ENCODE measurements at places on chromosomes 1 and 21.
A peak's percentile ranks its signal among the peaks of the same experiment; 100 is the strongest.

- DNase-seq = no peak
Measured at GRCh38 chr21:25079053-25079452, 528.2 kb downstream of the MRPL39 start.

GRCh38 chr1:30715216-30715615, 8.2 kb downstream of the MATN1 start:
- no peak for DNase-seq

GRCh38 chr1:201401700-201402099, 2.6 kb upstream of the LAD1 start:
- DNase-seq = no peak

DNA sequence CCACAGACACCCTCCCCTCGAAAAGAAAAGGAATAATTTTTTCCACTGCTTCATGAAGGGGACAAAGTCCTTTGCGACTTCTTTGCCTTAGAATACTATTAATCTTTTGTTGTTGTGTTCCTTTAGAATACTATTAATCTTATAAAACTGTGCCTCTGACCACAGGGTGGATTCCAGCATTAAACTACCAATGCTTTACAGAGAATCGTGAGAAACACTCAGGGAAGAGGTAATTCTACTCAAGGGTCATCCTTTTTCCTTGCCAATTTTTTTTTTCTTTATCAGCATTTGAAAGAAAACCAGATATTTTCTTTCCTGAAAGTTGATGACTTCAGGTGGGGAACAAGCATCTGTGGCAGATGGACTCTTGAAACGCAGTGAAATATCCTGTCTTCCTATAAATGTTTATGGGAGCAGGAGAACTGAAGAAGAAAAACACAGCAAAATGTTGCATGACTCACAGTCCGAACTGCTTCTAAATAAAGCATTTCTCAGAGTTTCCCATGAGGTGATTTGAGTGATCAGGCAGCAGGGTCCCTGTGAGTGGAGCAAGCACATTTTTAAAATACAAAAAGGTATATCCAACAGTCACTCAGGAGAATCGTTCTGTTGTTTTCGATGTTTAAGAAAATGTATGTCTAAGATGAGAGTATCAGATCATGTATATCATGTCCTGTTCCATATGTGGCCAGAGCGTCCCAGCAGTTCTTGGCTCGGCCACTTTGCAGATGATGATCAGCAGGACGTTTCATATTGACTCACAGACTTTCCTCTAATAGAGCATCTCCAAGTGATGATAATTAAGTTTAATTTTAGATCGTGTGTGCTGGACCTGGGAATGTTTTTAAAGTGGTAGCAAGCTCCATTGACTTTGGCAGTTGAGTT, 154.2 kb upstream of the RUNX1 start:
- DNase-seq = no peak

DNA sequence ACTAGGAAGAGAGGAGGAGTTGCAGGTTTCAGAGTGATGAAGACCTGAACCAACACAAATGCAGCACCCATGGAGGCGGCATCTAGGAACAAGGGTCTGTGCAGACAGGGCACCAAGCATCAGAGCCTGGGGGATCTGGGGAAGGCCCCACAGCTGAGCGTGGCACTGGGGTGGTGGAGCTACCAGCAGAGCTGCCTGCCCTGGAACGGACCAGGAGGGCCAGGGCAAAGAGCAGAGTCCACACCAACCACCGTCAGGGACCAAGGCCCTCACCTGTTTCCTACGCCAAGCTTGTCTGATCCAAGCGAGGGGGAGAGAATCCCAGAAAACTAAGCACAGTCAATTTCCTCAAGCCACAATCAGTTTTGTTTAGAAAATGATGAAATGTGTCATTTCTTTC, 79.0 kb upstream of the SYT6 start:
- DNase-seq = no peak

GRCh38 chr1:200877839-200878551, 5.2 kb downstream of the GPR25 start:
- DNase-seq = no peak

GRCh38 chr1:154626456-154627256, 18.7 kb upstream of the ADAR start:
- DNase-seq = peak; percentile 35

GRCh38 chr1:22749919-22750684, 39.5 kb downstream of the EPHB2 start:
- DNase-seq = no peak

DNA sequence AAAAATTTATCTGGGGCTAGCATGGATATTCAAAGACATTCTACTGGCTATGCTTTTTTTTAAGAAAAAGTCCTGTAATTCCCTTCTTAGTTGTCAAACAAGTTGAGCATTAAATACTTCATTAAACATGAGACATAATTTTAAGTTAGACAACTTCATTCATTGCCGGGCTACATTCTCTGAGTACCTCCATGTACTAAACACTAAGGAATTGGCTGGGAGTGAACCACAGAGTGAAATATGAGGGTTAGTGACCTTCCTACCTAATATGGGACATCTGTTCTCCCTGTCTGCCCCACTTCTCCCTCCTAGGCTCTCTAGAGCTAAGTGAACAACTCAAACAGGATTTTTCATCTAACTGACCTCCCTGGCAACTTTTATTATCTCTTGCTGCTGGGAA, 370.4 kb downstream of the VAV3 start:
- no peak for DNase-seq

GRCh38 chr1:227234998-227235405, 83.3 kb downstream of the CDC42BPA start:
- DNase-seq = peak; percentile 93

DNA sequence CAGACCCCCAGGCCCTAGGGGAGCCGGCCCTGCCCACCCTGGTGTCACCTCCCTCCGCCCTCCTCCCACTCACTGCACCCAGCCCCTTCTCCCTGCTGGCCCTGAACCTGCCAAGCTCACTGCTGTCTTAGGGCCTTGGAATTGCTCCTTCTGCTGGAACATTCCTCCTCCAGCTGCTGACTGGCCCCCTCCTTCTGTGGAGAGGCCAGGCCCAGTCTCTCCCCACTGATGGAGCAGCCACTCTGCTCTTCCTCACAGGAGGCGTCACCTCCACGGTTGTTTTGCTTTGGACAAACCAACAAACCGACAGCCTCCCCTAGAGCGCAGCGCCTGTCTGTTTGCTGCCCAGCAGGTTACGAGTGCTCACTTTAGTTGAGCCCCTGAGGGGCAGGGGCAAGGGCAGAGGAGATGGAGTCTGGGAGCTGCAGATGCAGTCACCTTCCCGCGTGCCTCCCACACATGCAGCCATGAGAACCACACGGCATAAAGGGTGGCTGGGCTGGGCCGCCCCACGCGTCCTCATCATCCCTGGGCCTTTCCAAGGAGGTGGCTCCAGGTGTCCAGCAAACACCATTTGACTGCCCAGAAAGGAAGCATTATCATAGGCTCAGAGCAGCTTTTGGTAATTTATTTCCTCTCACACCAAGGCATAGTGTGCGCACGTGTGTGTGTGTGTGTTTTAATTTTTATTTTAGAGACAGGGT, 9.4 kb downstream of the OXCT2 start:
- DNase-seq = no peak

DNA sequence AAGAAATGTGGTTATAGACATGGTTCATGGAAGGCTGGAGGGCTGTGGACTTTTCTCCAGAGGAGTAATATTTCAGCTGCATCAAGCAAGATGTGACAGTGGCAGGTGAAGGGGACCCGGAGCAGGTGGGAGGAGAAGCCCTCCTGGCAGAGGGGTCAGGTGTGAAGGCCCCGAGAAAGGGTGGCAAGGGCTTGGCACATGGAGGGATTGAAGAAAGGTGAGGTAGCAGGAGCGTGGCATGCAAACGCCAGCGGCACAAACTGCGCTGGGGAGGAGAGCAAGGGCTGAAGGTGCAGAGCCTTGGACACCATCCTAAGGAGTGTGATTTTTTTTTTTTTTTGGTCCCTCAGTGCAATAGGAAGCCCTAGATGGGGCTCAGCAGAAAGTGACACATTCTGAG, 244.6 kb downstream of the TOMM20 start:
- no peak for DNase-seq

GRCh38 chr21:21715266-21715969, 717.2 kb downstream of the NCAM2 start:
- peak; percentile 94 for DNase-seq

- DNase-seq = no peak
Measured at GRCh38 chr21:40846587-40847411, at the start of gene DSCAM. DSCAM (minus strand) TSS chr21:40847158; CDS start chr21:40846661, 497 bp downstream.

DNA sequence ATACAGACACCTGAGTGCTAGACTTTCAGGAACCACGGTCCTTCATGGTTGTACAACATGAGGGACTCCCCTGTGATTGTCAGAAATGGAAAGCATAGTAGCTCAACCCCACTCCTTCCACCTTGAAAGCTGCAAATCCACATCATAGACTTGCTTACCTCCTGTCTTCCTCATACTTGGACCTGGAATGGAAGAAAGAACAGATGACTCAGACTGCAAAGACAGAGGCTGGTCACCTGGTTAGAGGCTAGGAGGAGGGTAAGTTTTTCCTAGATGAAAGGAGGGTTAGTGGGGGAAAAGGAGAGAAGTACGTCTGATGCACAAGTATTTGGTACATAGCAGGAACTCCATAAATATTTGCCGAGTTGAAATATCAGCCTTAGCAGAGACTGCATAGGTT, 37.2 kb downstream of the LRRC71 start:
- no peak for DNase-seq

DNA sequence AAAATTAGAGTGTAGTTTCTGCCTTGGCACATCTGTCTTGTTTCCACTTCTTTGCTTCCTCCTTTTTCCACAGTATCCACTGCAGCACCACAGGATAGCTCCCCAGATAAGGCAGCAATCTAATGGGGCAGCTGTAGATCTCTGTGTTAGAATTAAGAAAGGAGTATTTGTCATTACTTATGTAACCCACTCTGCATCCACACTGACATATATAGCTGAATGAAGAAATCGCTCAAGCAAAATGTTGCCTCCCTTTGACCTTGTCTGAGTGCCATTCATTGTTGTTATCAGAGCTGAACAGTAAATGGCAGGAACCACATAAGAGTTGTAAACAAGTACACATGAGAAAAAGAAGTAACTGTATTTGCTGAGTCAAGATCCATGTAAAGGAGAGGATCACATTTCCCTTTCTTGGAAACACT, 45.9 kb upstream of the DPH5 start:
- DNase-seq = peak; percentile 2

GRCh38 chr1:16075337-16076030, 2.0 kb upstream of the FAM131C start:
- DNase-seq = no peak

GRCh38 chr1:84743896-84744295, 53.6 kb upstream of the SSX2IP start:
- no peak for DNase-seq

- DNase-seq = no peak
Measured at GRCh38 chr1:101370488-101370887, 133.7 kb downstream of the S1PR1 start.

DNA sequence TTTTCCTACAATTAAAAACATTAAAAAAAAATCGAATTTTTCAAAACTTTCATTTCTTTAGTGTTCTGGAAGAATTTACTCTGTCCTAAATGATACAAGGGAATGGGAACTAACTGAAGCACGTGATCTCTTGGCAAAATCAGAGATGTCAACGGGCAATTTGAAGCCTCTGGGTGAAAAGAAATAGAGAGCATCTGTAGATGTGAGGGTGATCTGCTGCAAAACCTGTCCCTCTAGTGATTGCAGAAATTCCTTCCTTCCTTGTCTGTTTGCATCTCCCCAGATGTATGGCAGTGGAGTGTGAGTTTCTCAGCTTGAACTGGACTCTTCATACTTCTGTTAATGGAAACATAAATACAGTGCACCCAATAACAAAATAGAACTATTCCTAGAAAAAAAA, 100.5 kb upstream of the S1PR1 start:
- no peak for DNase-seq

DNA sequence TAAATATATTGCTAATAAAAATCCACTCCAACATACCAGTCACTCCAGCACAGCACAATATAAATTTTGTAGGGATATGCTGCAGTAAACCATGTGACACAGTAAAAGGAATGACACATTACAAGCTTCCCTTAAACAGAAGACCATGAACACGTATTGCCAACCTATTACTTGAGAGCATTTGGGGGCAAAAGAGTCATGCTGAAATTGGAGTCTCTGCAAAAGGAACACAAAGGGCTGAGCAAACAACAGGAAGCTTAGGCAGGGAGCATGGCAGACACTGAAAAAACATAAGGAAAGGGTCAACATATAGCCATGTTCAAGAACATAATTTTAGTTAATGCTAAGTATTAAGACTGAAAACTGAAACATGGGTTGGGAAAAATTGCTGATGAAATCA, 214.5 kb downstream of the SMYD3 start:
- DNase-seq = no peak

DNA sequence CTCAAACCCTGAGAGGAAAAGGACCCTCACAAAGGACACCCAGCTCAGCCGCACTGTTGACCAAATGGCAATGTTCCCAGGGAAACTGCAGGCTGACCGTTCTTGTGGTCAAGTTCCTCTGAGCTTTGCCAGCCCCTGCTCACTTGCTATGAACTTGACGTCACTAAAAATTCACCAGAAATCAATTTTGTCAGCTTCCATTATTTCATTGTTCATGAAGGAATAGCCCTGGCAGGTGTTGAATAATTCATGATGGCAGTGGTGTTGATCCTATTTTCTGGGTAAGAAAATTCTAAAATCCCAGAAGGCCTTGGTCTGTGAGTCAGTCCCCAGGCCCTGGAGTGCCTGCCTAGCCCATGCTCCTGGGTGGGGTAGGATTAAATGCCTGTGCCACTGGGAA, 318.9 kb downstream of the ZNF326 start:
- DNase-seq = no peak

- DNase-seq = no peak
Measured at GRCh38 chr1:153525088-153525728, 10.6 kb downstream of the S100A6 start.

DNA sequence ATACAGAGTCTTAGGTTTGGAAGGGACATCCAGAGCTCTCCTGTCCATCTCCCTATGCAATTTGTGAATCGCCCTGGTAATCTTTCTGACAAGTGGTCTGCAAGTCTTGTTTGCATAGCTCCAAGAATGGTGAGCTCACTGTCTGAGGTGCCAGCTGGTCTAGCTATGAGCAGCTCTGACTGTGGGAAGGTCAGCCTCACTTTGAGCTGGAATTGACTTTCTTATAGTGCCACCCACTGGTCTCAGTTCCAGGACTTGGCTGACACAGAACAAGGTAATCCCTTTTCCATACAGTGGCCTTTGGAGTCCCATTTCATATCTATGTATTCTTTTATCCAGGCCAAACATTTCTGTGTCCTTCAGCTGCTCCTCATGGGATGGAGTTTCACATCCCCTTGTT, 95.6 kb upstream of the C8B start:
- DNase-seq = no peak

DNA sequence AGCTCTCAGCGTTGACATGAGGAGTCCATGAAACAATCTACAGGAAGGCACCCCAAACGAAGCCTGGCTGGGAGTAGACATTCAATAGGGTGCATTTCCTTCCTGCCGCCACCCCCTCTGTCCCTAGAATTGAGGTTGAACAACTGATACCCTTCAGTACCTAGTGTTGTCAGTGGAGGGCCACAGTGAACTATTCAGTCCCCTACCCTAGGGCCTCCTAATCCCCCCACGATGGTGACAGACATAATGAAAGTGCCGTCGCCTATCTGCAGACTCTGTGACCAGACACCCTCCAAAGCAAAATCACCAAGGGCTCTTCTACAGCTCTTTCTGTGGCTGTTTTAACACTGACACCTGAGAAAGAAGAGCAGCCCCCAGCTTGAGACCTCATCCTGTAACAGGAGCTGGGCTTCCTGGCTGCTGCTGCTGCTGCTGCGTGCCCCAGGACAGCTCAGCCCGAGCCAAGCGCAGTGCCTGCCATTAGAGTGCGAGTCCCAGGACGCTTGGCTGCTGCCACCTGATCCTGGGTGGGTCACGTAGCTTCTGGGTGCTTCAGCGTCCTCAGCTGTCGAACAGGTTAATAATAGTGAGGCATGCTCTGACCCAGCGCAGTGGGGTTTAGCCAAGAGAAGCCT, 183.0 kb downstream of the ZBTB18 start:
- DNase-seq = no peak

- DNase-seq = no peak
Measured at GRCh38 chr1:63770381-63770780, 3.4 kb upstream of the ROR1 start.

Measured in SK-MEL-5 (cell line).